ENCODE measurements at places on chromosomes 16 and 17. TPM values are rescaled to one million over a fixed set of nuclear protein-coding genes. Genes with fewer than 3 reads are reported as not detected.

GRCh38 chr16:90031931-90032673 is 12.8 kb upstream of the DBNDD1 start:
- DNase-seq, result no peak

GRCh38 chr17:47708312-47708863 is 14.4 kb downstream of the TBKBP1 start:
- no peak for DNase-seq

DNA sequence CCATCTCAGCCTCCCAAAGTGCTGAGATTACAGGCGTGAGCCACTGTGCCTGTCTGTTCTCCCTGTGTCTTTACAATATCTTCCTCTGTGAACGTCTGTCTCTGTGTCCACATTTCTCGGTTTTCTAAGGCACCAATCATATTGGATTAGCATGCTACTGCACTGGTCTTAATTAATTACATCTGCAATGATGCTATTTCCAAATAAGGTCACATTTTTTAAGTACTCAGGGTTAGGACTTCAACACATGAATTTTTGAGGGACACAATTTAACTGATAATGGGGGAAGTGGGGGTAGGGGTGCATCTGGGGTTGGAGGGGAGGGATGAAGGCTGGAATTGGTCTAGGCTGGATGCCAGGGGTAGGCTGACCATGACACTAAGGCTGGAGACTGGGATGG is 102.6 kb downstream of the N4BP1 start:
- DNase-seq, result no peak

KRT12 gene
- total RNA-seq, result not detected

IL17C gene
- 1.4 TPM for total RNA-seq

HSD17B2 gene
- not detected for total RNA-seq

Measured in kidney epithelial cell (primary cell).